ENCODE measurements at places on chromosomes 5 and 9.
A peak's percentile ranks its signal among the peaks of the same experiment; 100 is the strongest.

DNA sequence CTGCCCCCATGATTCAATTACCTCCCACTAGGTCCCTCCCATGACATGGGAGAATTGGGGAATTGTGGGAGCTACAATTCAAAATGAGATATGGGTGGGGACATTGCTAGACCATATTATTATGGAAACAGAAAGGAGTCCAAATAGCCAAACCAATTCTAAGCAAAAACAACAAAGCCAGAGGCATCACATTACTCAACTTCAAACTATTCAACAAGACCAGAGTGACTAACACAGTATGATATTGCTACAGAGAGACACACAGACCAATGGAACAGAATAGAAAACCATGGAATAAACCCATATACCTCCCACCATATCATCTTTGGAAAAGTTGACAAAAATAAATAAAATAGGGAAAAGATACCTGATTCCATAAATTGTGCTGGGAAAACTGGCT is 710.5 kb upstream of the CDH9 start:
- DNase-seq = no peak

DNA sequence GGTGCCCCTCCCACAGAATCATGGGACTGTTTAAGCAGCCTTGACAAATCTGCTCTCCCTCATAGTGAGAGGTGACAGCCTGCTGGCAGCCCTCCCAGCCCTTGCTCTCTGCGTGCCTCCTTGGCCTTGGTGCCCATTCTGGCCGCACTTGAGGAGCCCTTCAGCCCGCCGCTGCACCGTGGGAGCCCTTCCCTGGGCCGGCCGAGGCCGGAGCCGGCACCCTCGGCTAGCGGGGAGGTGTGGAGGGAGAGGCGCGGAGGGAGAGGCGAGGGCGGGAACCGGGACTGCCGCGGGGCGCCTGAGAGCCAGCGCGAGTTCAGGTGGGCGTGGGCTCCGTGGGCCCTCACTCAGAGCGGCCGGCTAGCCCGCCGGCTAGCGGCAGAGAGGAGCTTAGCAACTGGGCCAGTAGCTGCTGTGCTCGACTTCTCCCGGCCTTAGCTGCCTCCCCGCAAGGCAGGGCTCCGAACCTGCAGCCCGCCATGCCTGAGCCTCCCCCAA is 125.9 kb upstream of the MYO10 start:
- DNase-seq = no peak

DNA sequence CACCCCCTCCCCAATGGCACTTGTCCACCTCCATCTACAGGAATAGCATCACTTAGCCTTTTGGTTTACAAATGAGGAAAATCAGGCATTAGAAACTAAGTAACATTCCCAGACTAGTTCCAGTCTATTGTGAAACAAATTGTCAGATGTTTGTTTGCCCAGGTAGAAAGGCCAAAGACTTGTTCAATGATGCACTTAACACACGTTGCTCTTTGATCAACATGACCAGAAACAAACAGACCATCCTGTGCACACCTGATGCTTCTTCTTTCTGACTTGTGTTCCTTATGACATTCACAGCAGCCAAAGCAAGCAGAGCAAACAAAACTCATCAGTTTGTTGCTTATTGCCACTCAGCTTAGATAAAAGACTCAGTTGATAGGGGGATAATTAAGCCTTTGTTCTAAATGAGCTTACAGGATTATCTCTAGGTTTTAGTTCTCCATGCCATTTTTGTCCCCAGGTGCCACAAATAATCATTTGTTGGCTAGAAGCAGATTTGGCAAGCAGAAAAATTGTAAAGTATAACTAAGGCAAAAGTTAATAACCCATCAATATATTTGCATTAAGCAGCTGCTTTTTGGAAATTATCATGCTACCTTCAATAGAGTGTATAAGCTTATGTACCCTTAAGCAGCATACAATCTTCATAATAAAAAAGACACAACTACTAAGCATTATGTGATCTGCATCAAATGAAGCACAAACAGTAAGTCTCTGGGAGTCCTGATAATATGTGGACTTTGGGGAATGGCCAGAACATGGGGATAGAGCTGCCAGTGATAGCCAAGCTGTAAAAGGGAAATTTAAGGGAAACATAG is 26.3 kb upstream of the FST start:
- no peak for DNase-seq

- no peak for DNase-seq
Observed at GRCh38 chr9:35306283-35306682, 144.5 kb downstream of the UNC13B start.

DNA sequence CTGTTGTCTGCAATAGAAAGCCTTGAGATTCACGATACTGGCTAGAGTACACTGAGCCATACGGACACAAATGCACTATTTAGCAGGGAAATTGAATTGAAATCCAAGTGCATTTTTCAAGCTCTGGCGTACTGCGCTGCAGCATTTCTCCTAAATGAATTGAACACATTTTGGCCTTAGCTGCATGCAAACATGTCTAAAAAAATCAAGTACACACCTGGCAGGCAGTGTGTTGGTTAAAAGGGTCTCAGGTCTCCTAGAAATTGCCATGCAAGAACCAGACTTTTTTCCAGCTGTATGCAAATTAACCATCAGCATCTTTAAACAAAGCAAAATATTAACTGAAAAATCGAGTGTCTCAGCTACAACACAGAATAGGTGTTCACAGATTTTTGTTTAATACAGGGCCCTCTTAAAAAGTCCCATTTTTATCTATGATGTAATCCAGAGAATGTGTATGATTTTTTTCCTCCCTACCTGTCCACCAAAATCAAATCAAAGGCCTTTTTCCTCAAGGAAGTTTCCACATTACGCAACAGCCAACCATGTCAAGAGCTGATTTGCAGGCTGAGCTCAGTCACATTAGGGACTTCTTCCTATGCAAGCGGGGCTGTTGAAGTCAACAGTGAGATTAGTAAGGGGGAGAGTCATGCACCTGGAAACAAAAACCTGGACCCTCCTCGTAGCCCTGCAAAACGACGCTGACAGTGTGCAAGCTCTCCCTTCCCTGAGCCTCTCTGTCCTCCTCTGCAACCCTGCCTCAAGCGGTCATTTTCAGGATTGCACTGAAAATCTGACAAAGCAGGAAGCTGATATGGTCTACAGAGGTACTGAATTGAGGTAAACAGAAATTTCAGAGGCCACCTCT is 14.1 kb upstream of the SFXN1 start:
- DNase-seq = peak; percentile 70

DNA sequence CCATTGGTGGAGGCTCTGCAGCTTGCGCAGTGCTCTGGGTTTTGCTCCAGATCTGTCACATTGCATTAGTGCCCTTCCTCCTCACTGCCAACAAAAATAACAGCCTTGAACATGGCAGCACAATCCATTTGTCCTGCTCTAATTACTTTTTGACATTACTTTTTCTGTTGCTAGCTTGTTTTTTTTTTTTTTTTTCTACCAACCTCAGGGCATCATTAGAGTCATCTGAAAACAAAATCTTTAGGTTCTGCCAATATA is 117.5 kb upstream of the NR5A1 start:
- no peak for DNase-seq

- no peak for DNase-seq
Observed at GRCh38 chr5:32210151-32210550, 36.0 kb upstream of the GOLPH3 start.

- DNase-seq = no peak
Observed at GRCh38 chr9:38404314-38404713, 11.8 kb downstream of the ALDH1B1 start.
